ENCODE measurements at places on chromosomes 3 and 15.
A peak's percentile ranks its signal among the peaks of the same experiment; 100 is the strongest.

DNA sequence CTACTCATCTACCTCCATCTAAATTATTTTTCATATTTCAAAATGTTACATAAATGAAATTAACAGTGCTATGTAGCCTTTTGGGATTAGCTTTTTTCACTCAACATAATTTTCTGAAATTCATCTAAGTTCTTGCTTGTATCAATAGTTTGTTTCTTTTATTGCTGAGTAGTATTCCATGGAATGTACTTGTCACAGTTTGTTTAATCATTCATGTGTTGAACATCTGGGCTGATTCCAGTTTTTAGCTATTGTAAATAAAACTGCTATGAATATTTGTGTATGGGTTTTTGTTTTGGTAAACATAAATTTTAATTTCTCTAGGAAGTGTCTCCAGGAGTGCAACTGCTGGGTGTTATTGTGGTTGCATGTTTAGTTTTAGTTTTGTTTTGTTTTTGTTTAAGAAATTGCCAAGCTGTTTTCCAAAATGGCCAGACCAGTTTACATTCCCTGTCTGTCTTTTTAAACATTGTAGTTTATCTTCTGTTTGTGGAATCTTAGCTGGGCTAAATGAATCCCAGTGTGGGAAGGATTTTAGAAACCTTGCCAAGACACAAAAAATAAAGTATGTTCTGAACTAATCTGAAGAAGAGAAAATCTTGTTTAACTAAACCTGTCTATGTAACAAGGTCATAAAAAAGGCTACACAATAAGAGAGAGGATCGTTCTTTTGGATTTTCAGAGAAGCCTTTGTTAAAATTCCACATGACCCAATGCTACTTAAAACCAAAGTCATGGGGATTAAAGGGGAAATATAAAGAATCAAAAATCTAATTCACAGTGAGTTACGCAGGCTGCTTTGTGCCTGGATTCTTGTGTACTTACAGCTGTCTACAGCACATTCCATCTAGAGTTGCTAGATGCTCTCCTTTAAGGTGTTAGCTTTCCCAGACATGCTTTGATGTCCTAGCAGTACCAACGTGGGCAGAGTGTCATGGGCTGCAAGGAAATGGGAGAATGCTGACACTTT, 129.2 kb upstream of the SUCLG2 start:
- no peak for DNase-seq

- no peak for DNase-seq
Observed at GRCh38 chr3:156649681-156650080, 24.7 kb upstream of the TIPARP start.

DNA sequence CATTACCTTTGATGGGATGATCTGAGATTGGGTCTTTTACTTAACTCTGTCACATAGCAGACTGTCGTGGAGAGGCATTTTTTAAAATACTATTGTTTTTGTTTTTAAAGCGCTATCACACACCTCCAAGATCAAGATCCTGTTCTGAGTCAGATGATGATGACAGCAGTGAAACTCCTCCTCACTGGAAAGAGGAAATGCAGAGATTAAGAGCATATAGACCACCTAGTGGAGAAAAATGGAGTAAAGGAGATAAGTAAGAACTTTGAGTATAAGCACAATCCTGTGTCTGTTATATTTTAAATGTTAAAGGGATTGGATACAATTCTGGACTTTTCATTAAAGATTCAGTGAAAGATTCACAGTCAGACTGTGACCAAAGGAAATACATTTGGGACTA, 18.4 kb upstream of the ZBTB47 start:
- no peak for DNase-seq

DNA sequence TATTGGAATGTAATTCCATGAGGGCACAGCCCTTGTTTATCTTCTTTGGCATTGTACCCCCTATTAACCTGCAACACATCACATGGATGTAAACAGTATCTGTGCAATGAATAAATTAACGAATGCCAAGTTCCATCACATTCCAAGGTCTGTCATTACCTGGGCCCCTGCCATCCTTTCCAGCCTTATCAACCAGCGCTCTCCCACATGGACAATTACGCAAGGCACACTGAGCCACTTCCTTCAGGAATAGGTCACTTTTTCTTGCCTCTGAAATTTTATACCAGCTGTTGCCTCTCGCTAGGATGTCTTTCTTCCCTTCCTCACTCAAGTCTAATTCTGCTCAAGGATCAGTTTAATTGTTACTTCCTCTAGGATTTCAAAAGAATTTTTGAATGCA, 1051.8 kb upstream of the CFAP20DC start:
- DNase-seq: no peak

DNA sequence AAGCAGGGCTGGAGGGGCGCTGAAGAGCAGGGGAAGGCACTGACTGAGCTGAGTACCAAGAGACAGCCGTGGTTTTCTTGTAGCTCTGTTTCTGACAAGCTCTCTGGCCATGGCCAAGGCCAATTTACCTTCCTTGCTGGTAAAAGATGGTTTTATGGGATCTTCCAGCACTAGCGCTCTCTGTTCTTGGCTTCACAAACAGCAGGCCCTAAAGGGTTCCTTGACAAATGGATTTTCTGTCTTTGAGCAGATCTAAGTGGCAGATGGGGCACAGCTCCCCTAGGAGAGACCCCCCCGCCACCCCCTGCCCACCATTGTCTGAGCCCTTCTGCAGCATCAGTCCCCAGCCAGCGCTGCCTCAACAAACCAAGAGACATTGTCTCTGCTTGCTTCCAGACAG, 66.6 kb downstream of the GAP43 start:
- DNase-seq: no peak

GRCh38 chr15:42401544-42402454, 42.5 kb downstream of the CAPN3 start:
- DNase-seq: no peak

DNA sequence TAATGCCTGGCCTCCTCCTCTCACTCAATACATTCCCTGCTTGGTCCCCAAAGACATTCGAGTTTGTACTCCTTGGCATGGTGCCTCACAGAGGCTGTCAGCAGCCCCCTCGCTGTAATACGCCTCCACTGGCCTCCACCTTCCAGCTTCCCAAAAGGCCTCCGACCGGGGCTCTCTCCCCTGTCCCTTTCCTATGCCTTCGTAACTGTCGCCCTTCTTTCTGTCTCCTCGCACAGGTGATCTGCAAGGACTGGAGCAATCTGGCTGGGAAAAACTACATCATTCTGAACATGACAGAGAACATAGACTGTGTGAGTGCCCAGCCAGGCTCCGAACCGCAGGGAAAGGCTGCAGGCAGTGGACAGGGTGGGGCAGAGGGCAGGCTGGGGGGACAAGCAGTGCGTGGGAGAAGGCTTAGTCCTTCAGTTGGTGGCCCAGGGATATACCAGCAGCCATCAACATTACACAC, 10.7 kb upstream of the ABTB1 start:
- DNase-seq: no peak

DNA sequence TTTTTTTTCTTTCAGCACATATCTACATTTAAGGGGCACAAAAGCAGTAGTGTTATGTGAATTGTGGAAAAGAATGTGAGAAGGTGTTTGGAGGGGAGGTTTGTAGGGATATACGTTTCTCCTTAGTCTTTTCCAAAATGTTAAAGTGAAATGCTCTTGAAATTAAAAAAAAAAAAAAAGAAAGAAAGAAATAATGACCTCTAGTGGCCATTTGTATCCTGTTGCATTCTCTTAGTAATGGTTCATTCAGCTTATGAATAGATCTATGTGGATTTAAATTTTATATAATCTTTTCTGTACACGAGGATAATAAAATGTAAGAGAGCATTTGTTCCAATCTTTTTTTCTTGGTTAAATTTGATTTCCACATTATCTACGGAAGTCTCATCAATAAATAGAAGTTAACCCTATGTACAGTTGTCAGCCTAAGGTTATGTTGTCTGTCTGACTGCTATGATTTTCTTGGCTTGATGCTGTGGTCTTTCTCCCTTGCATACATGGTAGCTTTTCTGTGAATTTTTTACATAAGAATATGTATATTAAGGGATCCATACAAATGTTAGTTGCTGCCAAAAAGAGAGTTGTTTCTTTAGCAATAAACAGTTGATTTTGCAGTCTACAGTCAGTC, 1.7 kb downstream of the P2RY13 start:
- DNase-seq: peak; percentile 37

DNA sequence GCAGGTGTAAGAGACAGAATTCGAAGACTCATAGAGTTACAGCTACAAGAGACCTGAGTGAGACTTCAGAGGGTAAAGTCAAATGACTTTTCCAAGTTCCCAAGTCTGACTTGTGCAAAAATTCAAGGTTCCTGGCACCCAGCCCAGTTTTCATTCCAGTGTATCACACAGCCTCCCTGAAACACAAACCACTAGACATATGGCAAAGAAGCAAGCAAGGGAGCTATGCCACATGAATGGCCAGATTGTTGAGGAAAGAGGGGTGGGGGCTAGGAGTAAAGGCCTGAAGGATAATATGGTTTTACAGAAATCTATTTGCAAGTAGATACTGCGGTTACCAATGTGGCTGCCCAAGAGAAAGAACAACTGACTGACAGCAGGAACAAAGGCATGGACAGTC, 301.2 kb downstream of the MECOM start:
- no peak for DNase-seq

GRCh38 chr3:16550676-16551341, 37.3 kb upstream of the RFTN1 start:
- DNase-seq: peak; percentile 80

DNA sequence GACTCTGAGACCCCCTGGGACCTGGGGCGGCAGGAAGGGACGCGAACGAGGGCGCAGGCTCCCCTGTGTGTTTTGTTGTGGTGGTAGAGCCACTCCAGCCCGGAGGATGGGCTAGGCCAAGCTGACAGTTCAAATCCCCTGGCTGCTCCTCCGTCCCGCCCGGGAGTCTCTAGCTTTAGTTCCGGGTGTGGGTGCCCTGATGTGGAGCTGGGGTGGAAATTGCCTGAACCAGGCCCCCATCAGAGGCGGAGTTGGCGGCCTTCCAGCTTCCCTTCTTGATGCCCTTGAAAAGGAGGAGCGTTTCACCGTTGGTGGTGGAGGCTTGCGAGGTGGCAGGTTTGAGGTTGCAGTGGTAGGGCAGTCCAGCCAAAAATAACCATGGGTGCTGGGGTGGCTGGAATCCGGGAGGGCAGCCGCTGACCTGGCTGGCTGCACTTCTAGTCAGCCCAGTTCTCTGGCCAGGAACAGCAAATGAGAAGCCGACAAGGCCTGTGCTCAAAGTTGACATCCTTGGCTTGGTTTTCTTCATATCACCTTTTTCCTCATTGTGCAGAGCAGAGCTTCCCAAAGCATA, 817 bp downstream of the CLK3 start:
- peak; percentile 75 for DNase-seq

GRCh38 chr3:40663280-40663679, 138.5 kb downstream of the ZNF621 start:
- no peak for DNase-seq

DNA sequence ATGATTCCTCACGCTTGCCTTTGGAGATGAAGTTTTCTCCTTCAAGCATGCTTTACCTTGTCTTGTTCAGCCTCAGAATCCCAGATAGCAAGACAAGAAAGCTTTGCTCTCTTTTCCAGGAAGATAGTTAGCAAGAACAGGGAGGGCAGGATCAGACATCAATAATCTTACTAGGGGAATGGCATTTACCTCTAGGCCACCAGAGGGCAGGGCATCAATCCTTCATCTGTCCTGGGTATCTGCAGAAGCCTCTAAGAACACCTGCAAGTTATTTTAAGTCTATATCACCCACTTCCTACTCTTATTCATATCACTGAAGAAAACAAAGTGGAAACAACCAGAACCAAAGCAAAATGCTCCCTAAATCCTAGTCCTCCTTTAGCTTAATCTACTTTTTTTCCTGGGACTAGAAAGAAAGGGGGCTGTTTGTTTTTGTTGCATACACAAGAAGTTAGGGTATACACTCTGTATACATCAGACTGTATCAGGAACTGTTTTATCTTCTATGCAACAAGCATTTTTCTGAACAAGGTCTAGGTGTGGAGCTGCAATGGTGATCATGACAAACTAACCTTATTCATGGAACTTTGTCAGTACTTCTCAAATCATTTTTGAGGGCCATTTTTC, 862.5 kb downstream of the CADM2 start:
- DNase-seq: peak; percentile 3

DNA sequence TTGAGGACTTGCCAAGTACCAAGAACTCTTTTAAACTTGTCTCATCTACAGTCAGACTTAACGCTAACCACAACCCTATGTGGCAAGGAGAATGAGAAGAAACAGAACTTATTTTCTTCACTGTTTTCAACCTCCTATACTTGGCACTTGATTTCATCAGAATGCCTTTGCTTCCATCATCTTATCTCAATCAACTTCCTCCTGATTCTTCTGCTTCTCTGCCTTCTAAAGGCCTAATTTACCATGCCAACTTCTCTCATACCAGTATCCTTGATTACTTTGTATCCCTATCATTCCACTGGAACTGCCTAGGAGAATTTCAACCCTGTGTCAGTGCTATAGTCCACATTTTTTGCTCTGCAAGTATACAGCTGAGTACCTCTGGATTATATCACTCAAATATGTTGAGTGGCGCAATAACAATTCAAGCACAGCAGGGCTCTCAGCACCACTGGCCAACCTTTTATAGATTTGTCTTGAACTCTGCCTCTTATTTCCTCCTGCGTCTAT, 413.6 kb downstream of the ROBO1 start:
- DNase-seq: no peak

DNA sequence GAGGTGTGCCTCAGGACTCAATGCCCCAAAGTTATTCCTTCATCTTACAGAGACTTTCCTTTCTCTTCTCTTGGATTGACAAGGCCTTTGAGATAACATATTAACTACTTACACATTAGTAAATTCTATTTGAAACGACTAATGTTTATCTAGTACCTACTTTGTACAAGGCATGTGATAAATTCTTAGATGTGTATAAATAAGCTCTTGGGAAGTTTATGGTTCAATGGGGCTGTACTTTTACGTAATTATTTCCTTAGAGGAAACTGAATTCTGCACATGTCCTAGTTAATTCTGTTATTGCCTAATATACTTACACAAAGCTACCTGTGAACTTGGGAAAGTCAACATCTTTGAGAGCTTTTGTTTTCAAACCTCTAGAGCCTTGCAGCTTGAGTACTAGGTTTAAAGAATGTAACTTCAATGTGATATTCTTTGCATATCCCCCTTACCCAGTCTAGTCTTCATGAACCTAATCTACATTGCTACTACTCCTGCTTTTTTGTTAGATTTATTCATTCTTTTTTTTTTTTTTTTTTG, 58.5 kb upstream of the RAP2B start:
- DNase-seq: no peak

GRCh38 chr15:61687124-61687523, 373.1 kb downstream of the VPS13C start:
- DNase-seq: no peak

- no peak for DNase-seq
Observed at GRCh38 chr3:108177536-108177935, 44.7 kb downstream of the IFT57 start.

- no peak for DNase-seq
Observed at GRCh38 chr15:49908236-49908932, 210.6 kb downstream of the ATP8B4 start.

- peak; percentile 96 for DNase-seq
Observed at GRCh38 chr15:75661100-75661755, 13.5 kb downstream of the SNX33 start.
